Liver (tissue), 10 donors: ENCODE measurements at places on chromosomes 5 and 9. TPM values are rescaled to one million over a fixed set of nuclear protein-coding genes. Genes with fewer than 3 reads are reported as not detected.

GRCh38 chr5:1462358-1462757 is 17.1 kb upstream of the SLC6A3 start:
- no peak overlapping the region for H3K4me3 ChIP-seq
- H3K27ac ChIP-seq, result no peak overlapping the region
- no peaks in the 10 kb centered on the region for H3K4me1 ChIP-seq

GRCh38 chr5:148306446-148306845 is 5.8 kb upstream of the SPINK7 start:
- H3K4me1 ChIP-seq, result no peaks in the 10 kb centered on the region
- H3K36me3 ChIP-seq, result no peaks in the 10 kb centered on the region
- H3K4me3 ChIP-seq, result no peak overlapping the region

GRCh38 chr5:154403234-154403633 is 42.6 kb upstream of the SAP30L start:
- H3K36me3 ChIP-seq, result no peaks in the 10 kb centered on the region
- H3K27ac ChIP-seq, result no peak overlapping the region
- no peak for DNase-seq
- H3K4me1 ChIP-seq, result peaks cover 3% of the 10 kb centered on the region
- no peaks in the 10 kb centered on the region for H3K27me3 ChIP-seq

DNA sequence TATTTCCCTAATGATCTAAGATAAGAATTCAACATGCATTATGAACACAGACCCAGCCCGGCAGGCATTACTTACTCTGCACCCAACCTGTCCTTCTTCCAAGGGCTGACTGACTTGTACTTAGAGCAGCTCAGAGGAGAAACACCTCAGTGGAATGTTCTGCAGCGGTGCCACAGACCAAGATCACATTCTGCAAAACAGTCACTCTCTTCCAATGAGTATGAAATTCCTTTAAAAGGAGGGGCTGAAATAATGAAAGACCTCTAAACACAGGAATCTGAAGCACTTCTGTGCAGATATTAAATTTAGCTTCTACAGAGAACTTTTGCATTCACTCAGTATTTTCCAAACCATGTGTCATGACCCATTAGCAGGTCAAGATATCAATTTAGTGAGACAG is 172.9 kb downstream of the ZDHHC21 start:
- DNase-seq, result no peak
- H3K27me3 ChIP-seq, result no peaks in the 10 kb centered on the region
- H3K4me3 ChIP-seq, result no peak overlapping the region
- H3K4me1 ChIP-seq, result no peaks in the 10 kb centered on the region
- no peaks in the 10 kb centered on the region for H3K36me3 ChIP-seq

- peaks cover 28% of the 10 kb centered on the region for H3K4me1 ChIP-seq
- no peaks in the 10 kb centered on the region for H3K27me3 ChIP-seq
- H3K4me3 ChIP-seq, result peak within 1 kb of the TSS; percentile 57
- H3K36me3 ChIP-seq, result no peaks in the 10 kb centered on the region
These were observed at the start of gene RAPGEF1 for GRCh38 chr9:131739959-131740648. TSS of gene RAPGEF1 (minus strand) at chr9:131740076. CDS start at chr9:131739830, 246 bp downstream.

DNA sequence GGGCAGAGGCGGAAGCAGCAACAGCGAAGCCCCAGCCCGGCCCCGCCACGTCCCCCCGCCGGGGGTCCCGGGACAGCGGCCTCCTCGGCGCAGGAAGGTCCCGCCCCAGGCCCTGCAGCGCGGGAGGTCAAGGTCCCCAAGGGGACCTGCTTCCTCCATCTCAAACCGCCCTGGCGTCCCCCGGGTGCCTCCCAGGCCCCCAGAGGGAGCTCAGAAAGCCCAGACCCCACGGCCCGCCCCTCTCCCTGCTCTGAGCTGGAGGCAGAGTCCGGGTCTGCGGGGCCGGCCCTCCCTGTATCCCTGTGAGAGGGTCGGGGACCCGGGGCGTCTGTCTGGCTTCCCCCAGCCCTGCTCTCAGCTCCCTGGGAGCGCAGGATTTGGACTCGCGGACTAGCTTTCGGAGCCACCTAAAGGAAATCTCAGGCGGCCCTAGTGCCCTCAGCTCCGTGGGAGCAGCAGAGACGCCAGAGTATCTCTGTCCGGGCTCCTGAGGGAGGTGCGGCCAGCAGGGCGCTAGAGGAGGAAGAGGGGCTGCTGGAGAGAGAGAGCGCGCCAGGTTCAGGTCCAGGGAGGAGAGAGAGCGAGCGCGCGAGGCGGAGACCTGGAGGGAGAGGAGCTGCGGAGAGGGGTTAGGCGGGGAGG is 30.7 kb downstream of the EXOC3 start:
- no peaks in the 10 kb centered on the region for H3K36me3 ChIP-seq
- peak overlapping the region; percentile 64 for H3K27ac ChIP-seq

- no peaks in the 10 kb centered on the region for H3K36me3 ChIP-seq
- H3K4me3 ChIP-seq, result no peak overlapping the region
- no peak overlapping the region for H3K27ac ChIP-seq
- peak; percentile 17 for DNase-seq
- no peaks in the 10 kb centered on the region for H3K4me1 ChIP-seq
- no peaks in the 10 kb centered on the region for H3K27me3 ChIP-seq
These were observed 228.3 kb downstream of the IRX2 start for GRCh38 chr5:2523180-2523579.

- no peak for DNase-seq
- peak overlapping the region; percentile 87 for H3K27ac ChIP-seq
- no peaks in the 10 kb centered on the region for H3K36me3 ChIP-seq
- H3K4me3 ChIP-seq, result no peak overlapping the region
These were observed 15.3 kb downstream of the MYMK start for GRCh38 chr9:133509179-133510083.

- H3K36me3 ChIP-seq, result no peaks in the 10 kb centered on the region
- no peak for DNase-seq
- no peaks in the 10 kb centered on the region for H3K27me3 ChIP-seq
- H3K4me3 ChIP-seq, result no peak overlapping the region
- H3K4me1 ChIP-seq, result no peaks in the 10 kb centered on the region
- no peak overlapping the region for H3K27ac ChIP-seq
These were observed 236.7 kb downstream of the CDH18 start for GRCh38 chr5:19751326-19751725.

DNA sequence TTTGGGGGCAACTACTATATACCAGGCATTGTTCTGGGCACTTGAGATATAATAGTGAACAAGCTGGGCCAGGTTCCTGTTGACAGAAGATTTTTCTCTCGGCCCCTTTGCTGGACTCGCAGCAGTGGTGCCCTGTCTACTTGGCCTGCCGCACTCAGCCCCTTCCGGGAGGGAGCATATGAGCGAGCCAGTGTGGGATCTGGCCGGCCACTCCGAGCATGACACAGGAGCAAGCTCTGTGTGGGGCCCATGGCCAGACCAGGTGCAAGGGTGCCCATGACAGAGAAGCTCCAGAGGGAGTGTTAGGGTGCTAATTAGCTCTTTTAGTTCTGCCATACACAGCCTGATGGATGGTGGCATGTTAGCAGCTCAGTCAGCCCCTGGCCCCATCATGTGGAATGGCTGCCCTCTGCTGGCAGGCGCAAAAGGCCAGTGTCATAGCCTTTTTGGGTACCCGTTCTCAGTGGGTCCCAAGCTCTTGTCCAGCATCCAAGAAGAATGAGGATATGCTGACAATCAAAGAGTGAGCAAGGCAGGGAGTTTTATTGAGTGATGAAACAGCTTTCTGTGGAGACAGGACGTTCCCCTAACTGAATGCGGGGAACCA is 9.3 kb upstream of the KIF4B start:
- H3K4me1 ChIP-seq, result no peaks in the 10 kb centered on the region
- no peak for DNase-seq

GRCh38 chr5:32138839-32139493 is 35.2 kb downstream of the GOLPH3 start:
- H3K27ac ChIP-seq, result no peak overlapping the region
- no peaks in the 10 kb centered on the region for H3K27me3 ChIP-seq
- no peaks in the 10 kb centered on the region for H3K4me1 ChIP-seq

DNA sequence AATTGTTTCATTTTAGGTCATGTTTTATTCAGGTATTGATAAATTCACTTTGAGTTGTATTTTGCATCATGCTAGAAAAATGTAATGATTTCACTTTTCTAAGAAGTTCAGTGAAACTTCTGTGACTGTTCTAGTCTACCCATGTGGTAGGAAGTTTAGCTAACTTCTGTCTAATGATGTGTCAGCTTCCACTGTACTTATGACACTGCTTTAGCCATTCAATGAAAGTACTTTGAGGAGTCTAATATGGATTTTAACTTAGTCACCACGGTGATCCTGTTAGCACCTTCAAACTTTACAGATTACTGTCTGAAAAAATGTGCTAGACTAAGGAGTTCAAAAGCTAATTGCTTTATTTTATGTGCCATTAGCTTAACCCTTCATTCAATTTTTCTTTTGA is 1510.5 kb upstream of the CDH9 start:
- no peak overlapping the region for H3K4me3 ChIP-seq
- H3K4me1 ChIP-seq, result no peaks in the 10 kb centered on the region
- H3K27me3 ChIP-seq, result no peaks in the 10 kb centered on the region
- no peaks in the 10 kb centered on the region for H3K36me3 ChIP-seq
- H3K27ac ChIP-seq, result no peak overlapping the region
- DNase-seq, result no peak

DNA sequence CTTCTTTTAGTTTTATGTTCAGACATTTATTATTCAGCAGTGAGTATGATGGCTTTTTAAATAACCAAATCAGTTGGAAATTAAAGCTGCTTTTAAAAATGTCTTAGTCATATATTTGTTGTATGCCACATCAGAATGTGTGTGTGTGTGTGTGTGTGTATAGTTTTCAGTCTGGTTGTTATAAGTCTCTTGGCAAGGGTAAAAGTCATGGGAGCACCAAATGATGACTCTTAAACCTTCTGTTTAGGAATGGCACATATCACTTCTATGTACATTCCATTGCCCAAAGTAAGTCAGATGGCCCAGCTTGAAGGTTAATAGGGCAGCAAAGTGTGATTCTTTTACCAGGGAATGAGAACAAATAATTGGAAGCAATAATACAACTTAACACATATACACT is 135.9 kb downstream of the RNF180 start:
- no peaks in the 10 kb centered on the region for H3K27me3 ChIP-seq
- H3K36me3 ChIP-seq, result no peaks in the 10 kb centered on the region
- DNase-seq, result no peak
- no peak overlapping the region for H3K27ac ChIP-seq
- H3K4me1 ChIP-seq, result no peaks in the 10 kb centered on the region

GRCh38 chr9:112132356-112132755 is 42.7 kb downstream of the SUSD1 start:
- peaks cover 9% of the 10 kb centered on the region for H3K4me1 ChIP-seq
- H3K27me3 ChIP-seq, result no peaks in the 10 kb centered on the region
- no peak for DNase-seq
- no peak overlapping the region for H3K4me3 ChIP-seq
- no peaks in the 10 kb centered on the region for H3K36me3 ChIP-seq

DNA sequence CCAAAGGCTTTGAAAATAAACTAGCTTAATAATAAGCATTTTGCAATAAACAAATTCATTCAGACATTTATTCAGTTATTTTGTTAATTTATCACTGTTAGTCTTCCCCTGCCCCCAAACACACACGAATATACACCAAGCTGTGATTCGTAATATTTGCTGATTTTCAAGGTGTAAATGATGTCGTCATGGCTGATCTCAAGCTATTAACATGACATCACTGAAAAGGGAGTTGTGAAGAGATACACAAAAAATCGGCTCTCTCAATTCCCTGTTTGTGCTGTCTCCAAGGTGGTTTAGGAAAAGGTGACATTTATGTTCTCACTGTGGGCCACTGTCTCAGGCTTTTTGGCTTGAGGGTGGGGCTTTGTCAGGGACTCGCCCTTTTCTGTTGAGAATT is 413.3 kb downstream of the CDH9 start:
- no peaks in the 10 kb centered on the region for H3K27me3 ChIP-seq
- no peak overlapping the region for H3K4me3 ChIP-seq
- H3K27ac ChIP-seq, result no peak overlapping the region
- H3K4me1 ChIP-seq, result no peaks in the 10 kb centered on the region

DNA sequence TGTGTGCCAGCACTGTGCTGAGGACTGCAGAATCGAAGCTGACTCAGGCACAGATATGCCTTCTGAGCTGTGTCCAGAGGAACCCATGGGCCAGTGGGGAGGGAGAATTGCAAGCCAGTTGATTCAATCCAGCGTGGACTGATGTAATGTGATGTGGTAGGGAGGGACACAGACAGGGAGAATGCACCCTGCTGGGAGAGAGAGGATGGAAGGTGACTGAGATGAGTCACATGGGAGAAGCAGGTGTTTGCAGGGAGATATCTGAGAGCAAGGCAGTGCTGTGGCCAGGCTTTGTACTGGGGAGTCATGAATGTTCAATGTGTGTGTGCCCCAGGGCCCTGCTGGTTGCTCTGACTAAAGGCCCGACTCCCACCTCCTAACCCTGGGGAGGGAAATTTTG is 75.7 kb downstream of the IRX1 start:
- no peak for DNase-seq
- H3K4me3 ChIP-seq, result no peak overlapping the region
- no peaks in the 10 kb centered on the region for H3K27me3 ChIP-seq
- H3K27ac ChIP-seq, result no peak overlapping the region
- H3K36me3 ChIP-seq, result no peaks in the 10 kb centered on the region

DNA sequence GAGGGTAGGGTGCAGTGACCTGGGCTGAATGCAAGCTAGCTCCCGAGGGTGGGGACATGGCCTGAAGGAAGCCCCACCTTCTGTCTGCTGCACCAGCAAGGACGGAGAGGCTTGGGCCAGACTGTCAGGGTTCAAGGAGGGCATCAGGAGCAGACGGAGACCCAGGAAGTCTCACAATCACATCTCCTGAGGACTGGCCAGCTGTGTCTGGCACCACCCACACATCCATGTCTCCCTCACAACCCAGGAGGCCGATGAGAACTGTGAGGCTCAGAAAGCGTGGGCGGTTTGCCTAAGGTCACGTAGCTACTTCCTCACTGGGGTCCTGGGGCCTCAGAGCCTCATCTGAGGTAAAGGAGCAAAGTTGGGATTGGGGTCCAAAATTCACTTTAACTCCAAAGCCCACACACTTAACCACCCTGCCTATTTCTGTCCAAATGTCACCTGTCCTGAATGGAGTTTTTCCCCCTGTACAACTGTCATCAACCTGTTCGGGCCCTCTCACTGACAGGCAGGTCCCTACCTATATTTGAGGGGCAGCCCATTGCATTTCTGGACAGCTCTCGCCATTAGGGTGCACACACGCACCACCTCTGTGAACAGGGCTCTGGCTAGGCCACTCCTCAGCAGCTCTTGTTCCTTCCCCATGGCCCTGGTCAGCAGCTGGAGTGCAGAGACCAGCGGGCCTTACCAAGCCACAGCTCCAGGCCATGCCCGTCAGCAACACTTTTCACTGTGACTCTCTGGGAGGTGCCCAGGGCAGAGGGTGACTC is 3.4 kb downstream of the IL13 start:
- H3K4me1 ChIP-seq, result peaks cover 2% of the 10 kb centered on the region
- H3K27ac ChIP-seq, result no peak overlapping the region
- no peak for DNase-seq
- H3K36me3 ChIP-seq, result no peaks in the 10 kb centered on the region
- H3K4me3 ChIP-seq, result no peak overlapping the region

GRCh38 chr9:89734600-89735041 is 129.8 kb downstream of the GADD45G start:
- H3K36me3 ChIP-seq, result no peaks in the 10 kb centered on the region
- H3K4me3 ChIP-seq, result no peak overlapping the region
- no peak for DNase-seq
- H3K27me3 ChIP-seq, result no peaks in the 10 kb centered on the region
- H3K4me1 ChIP-seq, result peaks cover 38% of the 10 kb centered on the region

GRCh38 chr9:119961774-119962424 is 592.7 kb upstream of the BRINP1 start:
- H3K4me3 ChIP-seq, result no peak overlapping the region
- no peaks in the 10 kb centered on the region for H3K36me3 ChIP-seq
- H3K27ac ChIP-seq, result no peak overlapping the region
- no peaks in the 10 kb centered on the region for H3K27me3 ChIP-seq

Gene TSSK1B
- total RNA-seq, result not detected

Gene NLN
- total RNA-seq, result 13.4 TPM

Gene TYRP1
- not detected for total RNA-seq

Gene TMEFF1
- not detected for total RNA-seq

Gene IFNK
- not detected for total RNA-seq

Gene SH3RF2
- 1.9 TPM for total RNA-seq

Gene FCHSD1
- total RNA-seq, result 6.4 TPM

Gene ECSCR
- total RNA-seq, result 3.6 TPM

Gene KCNIP1
- total RNA-seq, result 0.23 TPM

Gene PCDHA7
- total RNA-seq, result 0.05 TPM

Gene DPYSL3
- 2.1 TPM for total RNA-seq
